Fibroblast of upper back skin (primary cell): ENCODE measurements at places on chromosomes 1 and 21.
A peak's percentile ranks its signal among the peaks of the same experiment; 100 is the strongest.

DNA sequence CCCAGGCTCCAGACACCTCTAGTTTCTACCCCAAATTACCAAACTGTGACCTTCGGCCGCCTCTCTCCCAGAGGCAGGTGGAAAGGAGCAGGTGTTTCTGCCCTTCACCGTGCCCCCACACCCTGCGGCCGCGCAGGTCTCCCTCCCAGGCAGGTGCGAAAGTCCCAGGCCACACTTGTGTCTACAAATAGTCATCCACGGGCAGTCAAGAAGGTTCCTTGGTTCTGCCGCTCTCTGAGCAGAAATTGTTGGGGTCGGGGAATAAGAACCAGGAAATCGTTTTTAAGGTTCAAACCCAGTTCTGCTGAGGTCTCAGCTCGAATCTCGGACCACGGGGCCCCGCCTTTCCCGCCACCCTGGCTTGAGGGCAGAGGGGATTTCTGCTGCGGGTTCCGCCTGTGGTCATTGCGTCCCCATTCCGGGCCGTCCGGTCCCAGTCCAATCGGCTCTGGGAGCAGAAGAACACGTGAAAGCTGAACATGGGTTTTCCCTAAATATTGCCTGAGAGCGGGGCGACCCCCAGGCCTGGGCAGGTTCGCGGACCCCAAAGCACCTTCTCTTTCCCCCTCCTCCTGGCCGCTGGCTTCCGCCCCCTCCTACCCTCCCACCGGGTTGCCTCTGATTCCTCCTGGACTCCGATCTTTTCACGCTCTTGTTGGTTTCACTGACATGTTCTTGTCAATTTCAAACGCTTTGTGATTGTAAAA lies 1.2 kb upstream of the ATF3 start:
- DNase-seq: no peak

DNA sequence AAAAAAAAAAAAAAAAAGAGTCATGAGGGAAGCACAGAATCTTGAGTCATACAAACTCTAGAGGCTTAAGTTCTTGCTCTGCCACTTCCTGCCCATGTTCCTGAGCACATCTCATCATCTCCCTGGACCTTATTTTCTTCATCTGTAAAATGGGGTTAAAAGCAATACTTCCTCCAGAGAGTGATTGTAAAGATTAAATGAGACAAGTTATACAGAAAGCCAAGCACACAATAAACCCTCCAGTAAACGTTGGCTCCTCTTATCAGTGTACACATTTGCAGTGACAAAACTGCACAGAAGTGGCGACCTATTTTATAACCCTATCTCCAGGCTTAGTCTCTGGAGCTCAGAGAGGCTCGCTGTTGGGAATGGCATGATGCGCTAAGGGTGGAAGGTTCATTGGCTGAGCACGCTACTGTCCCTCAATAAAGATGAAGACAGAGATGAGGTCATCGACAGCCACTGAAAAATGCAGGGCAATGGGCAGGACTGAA lies 82.1 kb downstream of the RRAGC start:
- no peak for DNase-seq

DNA sequence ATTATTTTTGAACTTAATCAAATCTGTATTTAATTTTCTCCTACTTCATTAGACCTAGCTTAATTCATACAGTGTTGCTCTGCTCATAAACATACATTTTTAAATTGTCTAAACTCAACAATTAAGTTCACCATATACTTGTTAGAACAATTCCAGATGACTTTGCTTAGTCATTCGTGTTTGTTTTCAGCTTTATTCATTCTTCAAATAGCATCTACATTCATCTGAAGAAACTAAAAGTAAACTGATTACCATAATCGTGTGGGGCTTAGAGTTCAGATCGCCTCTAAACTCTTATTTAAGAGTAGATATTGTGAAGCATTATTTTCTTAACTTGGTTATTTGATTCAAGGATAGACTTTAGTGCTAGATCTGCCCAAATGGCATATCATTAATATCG lies 34.4 kb downstream of the KLHL20 start:
- DNase-seq: no peak

DNA sequence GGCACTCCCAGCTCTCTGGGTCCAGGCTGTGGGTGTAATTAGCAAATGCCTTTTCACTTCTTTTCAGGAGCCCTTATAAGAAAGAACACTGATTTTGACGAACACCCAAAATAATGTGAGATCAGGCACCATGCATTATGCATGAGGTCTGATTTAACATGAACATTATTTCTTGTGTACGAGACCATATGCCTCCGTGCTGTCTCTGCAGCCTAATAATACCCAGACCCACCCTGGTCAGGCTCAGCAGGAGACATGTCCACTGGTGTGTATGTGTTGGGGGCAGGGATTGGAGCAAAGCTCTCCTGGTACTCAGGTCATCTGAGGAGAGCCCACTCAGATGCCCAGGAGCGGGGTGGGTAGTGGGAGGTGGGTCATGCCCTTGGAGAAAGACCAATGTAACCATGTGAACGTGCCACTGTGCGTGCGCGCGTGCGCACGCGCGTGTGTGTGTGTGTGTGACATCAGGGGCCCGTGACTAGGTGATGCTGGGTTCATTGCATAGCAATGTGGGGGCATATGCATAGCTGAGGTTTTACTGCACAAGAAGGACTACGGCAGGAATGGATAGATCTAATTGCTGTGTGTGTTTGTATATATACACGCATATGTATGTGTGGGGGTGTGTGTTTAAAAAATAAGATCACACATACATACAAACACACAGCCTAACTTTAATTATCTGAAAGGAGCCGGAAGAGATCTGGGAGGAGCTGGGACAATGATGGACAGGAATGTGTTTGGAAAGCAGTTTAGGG lies 7.1 kb downstream of the POU3F1 start:
- DNase-seq: no peak

DNA sequence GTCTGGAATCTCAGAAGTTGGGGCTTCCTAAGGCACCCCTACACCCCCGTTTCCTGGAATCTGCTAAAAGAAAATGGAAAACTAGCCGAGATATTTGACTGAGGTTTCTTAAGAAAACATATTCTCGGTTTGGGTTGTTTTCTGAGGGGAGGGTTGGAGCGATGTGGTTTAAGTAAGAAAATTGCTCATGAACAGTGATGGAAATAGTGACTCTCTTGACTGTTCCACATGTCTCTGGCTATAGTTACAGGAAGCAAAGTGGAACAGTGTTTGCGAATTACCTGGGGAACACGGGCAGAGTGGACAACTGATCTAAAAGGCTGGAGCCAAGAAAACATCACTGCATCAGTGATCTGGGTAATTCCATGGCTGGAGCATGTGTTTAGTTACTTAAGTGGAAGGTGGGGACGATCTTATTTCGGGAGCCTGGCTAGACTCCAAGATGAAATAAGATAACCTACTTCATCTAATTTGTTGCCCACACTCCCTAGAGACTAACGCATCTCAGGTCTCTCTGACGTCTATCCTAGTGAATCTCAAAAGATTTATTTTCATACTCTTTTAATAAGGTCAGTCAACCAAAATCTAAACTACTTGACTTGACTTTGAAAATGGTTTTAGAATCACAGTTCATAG lies 92.4 kb downstream of the KCNJ15 start:
- DNase-seq: peak; percentile 87

GRCh38 chr21:17781524-17781923 lies 37.6 kb downstream of the C21orf91 start:
- no peak for DNase-seq

- DNase-seq: no peak
These were observed 18.4 kb upstream of the C1QA start for GRCh38 chr1:22618056-22618455.

DNA sequence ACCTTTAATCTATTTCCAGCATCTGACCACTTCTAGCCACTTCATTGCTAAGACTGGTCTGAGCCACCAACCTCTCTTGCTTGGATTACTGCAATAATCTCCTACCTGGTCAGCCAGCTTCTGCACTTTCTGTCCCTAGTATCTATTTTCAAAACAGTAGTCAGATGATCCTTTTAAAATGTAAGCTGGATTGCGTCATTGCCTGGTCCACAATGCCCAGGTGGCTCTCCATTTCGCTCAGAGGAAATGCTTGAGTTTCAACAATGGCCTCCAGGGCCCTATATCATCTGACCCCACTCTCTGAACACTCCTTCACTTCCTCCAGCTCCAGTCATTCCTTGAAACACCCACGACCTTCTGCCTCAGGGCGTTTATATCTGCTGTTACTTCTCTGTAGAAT lies 2.3 kb downstream of the FYB2 start:
- no peak for DNase-seq

- peak; percentile 61 for DNase-seq
These were observed 801 bp downstream of the TRAF5 start for GRCh38 chr1:211327346-211327921.

DNA sequence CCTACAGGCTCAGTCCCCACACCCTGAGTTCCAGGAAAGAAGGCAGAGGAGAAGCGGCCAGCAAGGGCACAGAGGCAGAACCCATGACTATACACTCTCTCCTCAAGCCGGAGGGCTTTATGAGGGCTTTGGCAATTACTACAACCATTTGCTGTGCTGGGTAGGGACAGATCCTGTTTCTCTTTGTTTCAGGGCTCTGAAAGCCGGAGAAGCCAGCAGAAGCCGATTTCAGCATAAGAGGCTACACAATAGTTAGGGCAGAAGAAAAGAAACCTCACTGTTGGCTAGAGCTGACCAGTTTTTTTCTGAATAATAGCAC lies 13.9 kb downstream of the GPR3 start:
- DNase-seq: no peak

DNA sequence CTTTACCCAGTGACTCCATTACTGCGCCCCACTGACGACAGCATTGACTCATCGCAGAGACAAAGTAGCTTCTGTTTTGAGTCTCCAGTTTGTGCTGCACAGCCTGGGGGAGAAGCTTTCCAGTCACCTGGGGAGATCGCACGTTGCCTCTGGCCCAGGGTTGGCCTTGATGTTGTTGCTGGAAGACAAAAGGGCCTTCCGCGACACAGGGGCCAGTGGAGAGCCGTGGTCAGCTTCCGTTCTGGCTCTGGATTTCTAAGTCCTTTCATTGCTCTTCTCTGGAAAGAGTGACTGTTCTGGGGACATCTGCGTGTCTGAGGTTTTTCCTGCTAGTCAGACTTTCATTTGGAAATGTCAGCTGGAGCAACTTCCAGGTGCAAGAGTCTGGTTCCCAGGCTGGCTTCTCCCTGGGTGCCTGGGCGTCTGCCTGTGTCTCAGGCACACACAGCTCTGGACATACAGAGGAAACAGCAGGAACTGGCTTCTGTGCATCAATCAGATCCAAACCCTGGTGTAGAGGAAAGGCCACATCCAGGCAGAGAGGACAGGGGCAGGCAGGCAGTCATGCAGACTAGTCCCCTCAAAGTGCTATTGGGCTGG lies 257.0 kb downstream of the SIPA1L2 start:
- no peak for DNase-seq

DNA sequence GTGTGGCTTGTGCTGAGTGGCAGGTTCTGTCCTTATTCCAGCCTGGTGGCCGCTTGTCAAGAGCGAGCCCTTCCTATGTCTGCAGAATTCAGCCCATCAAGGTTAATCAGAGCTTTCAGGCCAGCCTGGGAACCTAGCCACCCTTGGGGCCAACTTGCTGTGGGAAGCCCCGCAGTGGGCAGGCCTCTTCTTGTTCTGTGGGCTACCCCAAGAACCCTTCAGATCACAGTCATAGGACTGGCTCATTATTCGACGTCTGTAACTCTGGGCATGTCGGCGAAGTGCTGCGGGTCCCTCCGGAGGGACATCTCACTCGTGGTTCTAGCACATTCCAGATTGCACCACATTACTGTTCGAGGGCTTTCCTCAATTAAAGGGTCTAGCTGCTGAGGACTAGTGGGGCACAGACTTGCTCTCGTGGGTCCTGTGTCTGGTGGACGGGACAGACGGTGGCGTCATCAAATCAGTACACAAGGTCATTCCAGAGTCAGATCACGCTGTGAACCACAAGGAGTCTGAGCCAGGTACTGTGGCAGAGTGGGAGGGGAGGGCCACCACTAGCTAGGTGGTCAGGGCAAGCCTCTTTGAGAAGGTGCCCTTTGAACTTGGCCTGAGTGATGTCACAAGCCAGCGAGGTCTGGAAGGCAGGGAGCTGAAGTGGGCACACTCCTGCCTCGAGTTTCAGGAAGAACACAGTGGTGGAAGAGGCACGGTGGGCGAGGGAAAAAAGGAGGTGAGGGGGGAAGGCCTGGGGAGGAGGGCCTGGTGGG lies 20.3 kb upstream of the TNFRSF1B start:
- no peak for DNase-seq
